ENCODE measurements at places on chromosomes 4 and X. TPM values are rescaled to one million over a fixed set of nuclear protein-coding genes. Genes with fewer than 3 reads are reported as not detected.

DNA sequence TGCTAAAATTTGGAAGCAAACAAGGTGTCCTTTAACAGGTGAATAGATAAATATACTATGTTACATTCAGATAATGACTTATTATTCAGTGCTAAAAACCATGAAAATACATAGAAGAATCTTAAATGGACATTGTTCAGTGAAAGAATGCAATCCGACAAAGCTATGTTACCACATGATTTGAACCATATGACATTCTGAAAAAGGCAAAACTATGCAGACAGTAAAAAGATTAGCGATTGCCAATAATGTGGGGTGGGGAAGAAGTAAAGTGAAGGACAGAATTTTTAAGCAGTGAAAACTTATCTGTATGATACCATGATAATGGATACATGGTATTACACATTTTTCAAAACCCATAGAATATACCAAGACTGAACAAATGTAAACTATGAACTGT lies 926.9 kb downstream of the FAT4 start:
- no peak overlapping the region for H3K4me3 ChIP-seq
- DNase-seq, result no peak
- no peaks in the 10 kb centered on the region for H3K36me3 ChIP-seq
- no peak overlapping the region for H3K27ac ChIP-seq

GRCh38 chrX:155997436-155997835 lies at the start of gene IL9R:
IL9R (plus strand) TSS chrX:155997696; CDS start chrX:155997760, 64 bp downstream.
- no peaks in the 10 kb centered on the region for H3K27me3 ChIP-seq
- peak; percentile 90 for DNase-seq
- peak within 1 kb of the TSS; percentile 85 for H3K4me3 ChIP-seq
- H3K4me1 ChIP-seq, result peaks cover 61% of the 10 kb centered on the region
- peak within 1 kb of the TSS; percentile 94 for H3K27ac ChIP-seq

DNA sequence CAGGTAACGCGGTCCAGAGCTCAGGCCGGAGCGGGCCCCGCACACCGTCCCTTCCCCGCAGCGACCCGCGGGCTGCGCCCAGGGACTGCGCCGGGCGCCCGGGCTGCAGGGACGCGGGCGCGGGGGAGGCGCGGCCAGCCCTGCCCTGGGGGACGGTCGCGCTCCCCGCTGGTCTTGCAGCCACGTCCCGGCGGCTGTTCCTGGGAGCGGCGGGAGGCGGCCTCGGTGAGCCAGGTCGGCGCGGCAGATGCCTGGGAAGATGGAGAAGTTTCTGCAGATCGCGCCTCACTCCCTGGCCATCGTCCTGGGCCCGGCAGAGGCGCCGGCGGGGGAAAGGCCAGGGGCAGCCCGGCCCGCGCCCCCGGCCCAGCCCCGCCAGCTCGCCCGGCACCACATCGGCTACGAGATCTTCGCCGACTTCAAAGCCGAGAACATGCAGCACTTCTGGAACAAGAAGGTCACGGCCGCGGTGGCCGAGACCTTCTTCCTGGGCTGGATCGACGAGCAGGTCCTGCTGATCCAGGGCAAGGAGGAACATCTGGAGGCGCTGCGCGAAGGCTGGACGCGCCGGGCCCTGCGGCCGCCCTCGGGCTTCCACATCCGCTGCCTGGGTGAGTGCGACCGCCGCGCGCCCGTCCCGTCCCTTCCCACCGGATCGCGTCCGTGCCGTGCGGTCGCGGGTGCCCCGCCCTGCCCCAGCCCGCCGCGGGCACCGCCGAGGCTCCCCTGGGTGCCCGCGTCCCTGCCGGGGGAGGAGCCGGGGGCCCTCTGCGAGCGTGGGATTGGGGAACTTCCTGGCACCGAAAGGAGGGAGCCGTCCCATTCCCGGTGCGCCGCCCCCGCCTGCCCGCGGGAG lies 107.4 kb upstream of the STOX2 start:
- H3K4me1 ChIP-seq, result peaks cover 14% of the 10 kb centered on the region
- H3K27ac ChIP-seq, result no peak overlapping the region
- H3K36me3 ChIP-seq, result peaks cover 4% of the 10 kb centered on the region
- no peak for DNase-seq
- H3K27me3 ChIP-seq, result peaks cover 74% of the 10 kb centered on the region

- H3K27ac ChIP-seq, result no peak overlapping the region
- no peak overlapping the region for H3K4me3 ChIP-seq
- no peak for DNase-seq
- H3K27me3 ChIP-seq, result no peaks in the 10 kb centered on the region
These were observed 50.1 kb downstream of the CENPVL3 start for GRCh38 chrX:51568586-51568985.

Gene DCAF12L2
- not detected for total RNA-seq

Gene VMA21
- total RNA-seq, result 37.8 TPM
